ENCODE measurements at places on chromosomes 3 and 15. TPM values are rescaled to one million over a fixed set of nuclear protein-coding genes. Genes with fewer than 3 reads are reported as not detected.

DNA sequence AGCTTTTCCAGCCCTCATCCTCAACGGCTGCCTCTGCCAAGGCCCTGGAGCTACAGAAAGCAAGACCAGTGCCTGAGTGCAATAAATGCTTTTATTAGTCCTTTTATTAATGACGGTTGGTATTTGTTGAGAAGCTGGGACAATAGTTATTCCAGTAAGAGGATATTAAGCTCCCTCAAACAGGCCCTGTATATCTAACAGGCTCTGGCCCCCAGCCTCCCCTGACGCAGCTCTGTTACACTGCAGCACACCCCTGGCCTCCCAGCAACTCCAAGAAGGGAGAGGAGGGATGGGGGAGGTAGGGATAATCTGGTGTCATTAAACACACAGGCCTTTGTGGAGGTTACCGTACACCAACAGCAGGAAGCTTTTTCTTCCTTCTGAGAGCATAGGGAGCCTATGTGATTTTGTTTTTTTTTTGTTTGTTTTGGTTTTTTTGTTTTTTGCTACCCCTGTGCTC is 30.8 kb upstream of the MAGEF1 start:
- no peak for DNase-seq

GRCh38 chr3:128376516-128376915 is 90.2 kb downstream of the DNAJB8 start:
- no peak for DNase-seq

- DNase-seq, result no peak
These were observed 113.4 kb downstream of the SLC49A4 start for GRCh38 chr3:122908251-122908650.

- peak; percentile 4 for DNase-seq
These were observed 533.1 kb upstream of the CBLB start for GRCh38 chr3:106401666-106402490.

DNA sequence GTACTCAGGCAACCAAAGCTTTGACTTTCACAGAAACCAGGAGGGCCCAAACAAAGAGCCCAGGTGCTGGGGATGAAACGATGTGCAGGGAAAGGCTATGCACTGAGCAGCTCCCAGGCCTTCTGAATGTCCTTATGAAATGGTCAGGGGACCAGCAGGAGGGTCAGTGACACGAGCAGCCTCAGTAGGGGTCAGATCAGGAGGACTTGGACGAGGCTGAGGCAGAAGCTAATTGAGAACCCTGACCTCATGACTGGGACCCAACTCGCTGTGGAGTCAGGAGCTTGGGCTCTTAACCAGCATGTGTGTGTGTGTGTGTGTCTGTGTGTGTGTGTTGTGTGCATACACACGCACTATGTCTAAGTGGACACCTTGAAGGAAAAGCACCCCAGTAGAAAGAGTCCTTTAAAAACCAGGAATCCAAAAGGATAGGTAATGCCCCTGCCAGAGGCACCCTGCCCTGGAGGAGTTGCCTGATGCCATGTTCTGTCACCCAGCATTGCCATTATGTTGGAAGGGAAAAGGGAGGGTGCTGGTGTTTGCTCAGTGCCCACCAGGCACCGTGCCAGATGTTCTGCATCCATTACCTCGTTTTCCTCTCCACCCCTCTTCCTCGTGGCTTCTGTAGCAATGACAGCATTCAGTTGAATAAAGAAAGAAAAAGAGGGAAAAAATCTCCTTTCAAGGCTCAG is 50.9 kb downstream of the CORO2B start:
- no peak for DNase-seq

DNA sequence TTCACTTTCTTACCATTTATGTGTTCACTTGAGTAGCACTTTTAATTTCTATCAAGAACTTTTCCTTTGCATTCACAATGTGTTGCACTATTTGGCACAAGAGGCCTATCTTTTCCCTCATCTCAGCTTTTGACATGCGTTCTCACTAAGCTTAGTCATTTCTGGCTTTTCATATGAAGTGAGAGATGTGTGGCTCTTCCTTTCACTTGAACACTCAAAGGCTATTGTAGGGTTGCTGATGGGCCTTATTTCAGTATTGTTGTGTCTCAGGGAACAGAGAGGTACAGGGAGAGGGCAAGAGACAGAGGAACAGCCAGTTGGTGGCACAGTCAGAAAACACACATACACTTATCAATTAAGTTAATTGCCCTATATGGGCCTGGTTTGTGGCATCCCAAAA is 127.4 kb upstream of the MLF1 start:
- no peak for DNase-seq

- DNase-seq, result no peak
These were observed 24.5 kb downstream of the CYFIP1 start for GRCh38 chr15:22955544-22956119.

DNA sequence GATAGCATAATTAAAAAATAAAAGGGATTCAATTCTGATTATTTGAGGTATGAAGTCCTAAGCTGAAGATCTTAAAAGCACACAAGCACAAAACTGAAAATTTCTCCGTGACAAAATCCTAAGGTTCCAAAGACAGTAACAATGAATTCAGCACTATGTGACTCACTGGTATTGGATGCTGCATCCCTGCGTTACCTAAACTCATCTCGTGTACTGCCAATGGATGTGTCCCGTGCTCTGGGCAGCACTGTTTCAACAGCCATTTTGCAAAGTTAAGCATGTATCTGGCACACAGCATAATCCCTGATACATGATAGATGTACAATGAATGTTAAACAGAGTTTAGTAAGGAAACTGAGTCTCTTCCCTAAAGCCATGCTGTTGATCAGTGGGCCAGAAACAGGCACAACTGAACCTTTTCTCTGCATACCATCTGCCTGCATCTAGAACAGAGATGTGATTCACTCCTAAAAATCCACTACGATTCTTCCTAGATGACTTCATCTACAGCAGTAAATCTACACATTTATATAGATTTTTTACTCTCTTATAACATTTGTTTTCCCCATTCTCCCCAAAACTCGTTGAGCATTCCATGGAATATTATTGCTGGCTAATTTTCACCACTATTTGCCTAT is 14.3 kb downstream of the SUCLG2 start:
- DNase-seq, result no peak

DNA sequence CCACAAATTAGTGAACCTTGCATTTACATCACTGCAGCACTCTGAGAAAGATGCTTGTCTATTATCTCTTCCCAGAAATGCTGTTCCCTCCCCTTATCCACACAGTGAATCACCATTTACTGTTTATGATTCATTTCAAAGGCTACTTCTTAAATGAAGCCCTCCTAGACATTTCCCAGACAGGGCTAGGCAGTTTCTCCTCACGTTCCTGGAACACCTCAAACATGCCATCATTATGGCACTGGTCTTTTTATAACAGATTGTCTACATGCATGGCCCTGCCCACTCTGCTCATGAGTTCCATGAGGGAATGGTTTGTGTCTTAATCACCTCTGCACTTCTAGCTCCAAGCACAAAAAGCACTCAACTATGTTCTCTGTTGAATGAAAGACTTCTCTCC is 32.2 kb upstream of the TM2D3 start:
- peak; percentile 94 for DNase-seq

DNA sequence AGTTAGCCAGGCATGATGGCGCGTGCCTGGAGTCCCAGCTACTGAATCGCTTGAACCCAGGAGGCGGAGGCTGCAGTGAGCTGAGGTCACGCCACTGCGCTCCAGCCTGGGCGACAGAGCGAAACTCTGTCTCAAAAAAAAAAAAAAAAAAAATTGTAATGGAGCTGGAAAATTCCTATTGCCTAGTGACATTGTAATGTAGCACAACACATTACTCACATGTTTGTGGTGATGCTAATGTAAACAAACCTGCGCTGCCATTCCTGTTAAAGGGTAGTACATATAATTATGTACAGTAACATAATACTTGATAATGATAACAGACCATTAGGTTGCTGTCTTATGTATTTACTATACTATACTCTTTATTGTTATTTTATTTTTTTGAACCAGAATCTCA is 39.1 kb downstream of the KNL1 start:
- DNase-seq, result no peak

DNA sequence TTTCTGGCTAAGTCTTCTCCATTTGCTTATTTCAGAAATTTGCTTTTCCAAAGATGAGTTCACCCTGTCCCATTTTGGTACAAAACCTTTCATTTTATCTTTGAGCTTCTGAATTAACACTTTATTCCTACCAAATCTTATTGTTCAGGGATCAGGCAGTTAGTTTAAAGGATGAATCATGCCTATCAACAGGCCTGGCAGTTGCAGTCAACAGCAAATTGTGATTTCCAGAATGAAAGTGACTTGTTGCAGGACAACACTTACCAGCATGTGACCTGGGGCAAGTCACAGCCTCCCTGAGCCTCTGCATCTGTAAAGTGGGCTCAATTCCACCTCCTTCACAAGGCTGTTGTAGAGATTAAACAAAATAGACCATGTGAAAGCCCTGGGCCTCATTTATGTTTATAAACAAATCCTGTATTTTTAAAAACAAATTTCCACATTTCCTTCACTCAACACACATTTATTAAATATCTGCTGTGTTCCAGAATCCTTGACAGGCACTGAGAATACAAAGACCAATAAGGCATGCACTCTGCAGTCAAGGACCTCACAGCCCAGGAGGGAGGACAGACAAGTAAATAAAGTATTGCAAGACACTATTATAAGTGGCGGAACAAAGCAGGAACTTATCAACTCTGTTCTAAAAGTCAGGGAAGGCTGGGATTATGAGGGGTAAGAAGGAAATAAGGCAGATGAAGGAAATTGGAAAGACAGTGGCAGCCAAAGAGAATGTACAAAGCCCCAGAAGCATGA is 359.1 kb upstream of the IL12A start:
- no peak for DNase-seq

DNA sequence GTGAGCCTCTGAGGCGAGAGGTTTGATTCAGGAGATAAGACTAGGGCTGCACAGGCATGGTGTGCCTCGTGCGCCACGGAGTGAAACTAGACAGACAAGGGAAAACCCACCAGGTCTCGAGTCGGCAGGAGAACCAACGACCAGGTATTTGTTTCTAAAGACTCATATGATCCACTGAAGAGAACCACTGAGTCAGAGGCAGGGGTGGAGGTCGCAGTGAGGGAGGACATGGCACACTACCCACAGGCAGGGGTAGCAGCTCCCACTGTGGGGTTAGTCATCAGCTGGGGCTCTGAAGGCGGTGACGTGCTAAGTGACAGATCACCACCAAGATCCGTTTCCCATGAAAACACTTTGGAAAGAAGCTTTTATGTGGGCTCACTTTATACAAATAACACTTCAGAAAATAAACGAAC is 45.7 kb downstream of the CHSY1 start:
- DNase-seq, result no peak

DNA sequence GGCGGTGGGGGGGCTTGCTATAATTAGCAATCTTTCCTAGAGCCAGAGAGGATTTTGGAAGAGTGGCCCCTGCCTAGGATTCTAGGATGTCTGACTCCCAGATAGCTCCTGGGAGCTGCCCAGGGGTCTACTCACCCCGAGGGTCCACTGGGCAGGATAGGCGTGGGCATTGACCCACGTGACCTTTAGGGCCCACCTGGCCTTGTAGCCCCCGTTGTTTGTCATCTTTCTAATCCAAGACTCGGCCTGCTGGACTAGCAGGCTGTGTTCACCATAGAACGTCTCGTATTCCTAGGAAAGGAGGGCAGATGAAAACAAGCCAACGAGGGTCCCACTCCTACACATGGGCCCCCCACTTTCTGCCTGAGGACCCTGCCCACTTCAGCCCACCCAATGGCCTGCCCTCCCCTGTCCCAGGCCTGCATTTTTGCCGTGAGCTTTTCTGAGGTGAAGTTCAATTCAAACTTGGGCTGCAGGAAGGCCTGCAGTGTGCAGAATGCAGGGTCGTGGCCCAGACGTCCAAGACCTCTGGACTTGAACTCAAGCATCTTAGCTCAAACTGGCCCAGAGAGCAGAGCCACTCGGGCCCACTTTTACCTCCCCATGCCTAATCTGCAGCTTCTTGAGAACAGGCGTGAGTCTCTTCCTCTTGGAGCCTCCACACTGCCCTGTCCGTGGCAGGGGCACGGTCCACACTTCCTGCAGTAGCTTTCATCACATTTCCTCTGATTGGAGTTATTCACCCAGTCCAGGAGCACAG is 41.5 kb downstream of the MUC4 start:
- DNase-seq, result no peak

- DNase-seq, result no peak
These were observed 61.0 kb upstream of the SLC24A5 start for GRCh38 chr15:48059791-48060190.

DNA sequence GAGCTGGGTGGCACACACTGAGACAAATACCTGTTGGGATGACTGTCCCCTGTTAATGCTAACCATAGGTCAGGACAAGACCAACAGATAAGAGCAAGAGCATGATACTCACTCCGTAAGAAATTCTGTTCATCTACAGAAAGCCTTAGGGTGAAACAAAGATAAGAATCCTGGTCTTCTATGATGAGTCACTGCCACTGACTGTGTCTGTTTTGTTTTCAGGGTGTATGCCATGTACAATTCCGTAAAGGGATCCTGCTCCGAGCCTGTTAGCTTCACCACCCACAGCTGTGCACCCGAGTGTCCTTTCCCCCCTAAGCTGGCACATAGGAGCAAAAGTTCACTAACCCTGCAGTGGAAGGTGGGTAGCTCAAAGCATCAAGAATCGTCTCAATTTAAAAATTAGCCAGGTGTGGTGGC is 141.1 kb downstream of the GHSR start:
- DNase-seq, result peak; percentile 86

DNA sequence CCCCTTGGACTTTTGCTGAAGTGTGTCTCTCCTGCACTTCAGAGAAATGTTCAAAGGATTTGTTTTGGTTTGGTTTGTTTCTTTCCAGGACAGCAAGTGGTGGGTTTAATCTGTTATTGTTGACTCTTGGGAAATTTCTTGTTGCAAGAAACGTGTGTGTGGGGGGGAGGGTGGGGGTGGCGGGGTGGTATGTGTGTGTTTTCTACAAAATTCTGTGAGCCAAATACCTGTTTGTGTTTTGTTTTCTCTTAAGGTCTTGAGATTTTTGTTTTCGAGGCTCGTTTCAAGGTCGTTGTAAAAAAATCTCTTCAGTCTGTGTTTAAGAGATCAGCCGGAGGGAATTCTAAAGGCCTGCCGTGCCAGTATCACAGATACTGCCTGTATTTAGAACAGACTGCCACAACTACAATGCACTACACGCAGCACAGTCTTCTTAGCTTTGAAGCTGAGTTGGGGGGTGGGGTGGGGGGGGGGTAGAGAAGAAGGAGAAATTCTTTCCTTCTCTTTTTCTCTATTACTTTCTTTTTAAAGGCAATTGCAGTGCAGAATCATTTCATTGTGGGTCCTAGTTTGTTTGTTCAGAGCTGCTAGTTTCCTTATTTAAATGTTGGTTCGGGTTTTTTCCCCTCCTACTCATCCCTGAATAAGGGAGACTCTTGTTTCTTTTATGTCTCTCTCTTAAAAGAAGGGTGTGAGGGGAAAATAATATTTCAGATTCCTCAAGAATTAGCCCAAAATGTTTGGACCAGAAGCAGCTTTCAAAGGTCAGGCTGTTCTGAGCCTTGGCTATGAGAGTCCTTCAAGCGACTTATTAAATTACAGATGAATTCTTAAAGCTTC is 1.4 kb upstream of the BCL6 start:
- peak; percentile 45 for DNase-seq

Gene SPINK8
- polyA plus RNA-seq, result not detected

Gene CTXN2
- not detected for polyA plus RNA-seq

Gene TRH
- not detected for polyA plus RNA-seq

Gene IL5RA
- not detected for polyA plus RNA-seq

Gene TBL1XR1
- 54.2 TPM for polyA plus RNA-seq

Gene BLM
- polyA plus RNA-seq, result 4.4 TPM

Gene SI
- polyA plus RNA-seq, result not detected

Gene MUC13
- polyA plus RNA-seq, result not detected

Gene TMC3
- not detected for polyA plus RNA-seq
